ENCODE measurements at places on chromosomes 16 and 17.

DNA sequence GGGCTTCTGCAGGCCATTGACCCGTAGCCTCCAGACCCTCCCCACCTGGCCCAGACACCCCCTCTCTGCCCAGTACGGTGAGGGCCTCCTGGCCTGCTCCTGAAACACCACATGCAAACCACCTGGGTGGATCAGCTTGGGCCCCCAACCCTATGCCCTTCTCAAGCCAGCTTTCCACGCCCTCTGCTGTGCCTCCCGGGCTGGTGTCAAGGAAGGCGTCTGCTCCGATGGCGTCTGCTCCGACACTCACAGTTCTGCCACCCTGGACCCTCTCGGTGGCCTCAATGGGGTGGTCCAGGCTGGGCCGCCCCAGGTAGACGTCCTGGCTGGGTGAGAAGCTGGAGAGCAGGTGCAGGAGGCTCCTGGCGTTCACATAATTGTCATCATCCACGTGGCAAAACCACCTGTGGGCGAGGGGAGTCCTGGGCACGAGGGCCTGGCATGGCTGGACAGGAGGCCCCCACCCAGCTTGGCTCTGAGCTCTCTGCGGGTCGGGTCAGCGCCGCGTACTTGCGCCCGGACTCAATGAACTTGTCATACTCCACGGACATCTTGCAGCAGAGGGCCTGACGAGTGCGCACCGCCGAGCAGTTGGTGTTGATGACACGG is 1.4 kb downstream of the RFNG start:
- DNase-seq, result no peak

GRCh38 chr17:39222151-39222550 is 3.6 kb downstream of the STAC2 start:
- no peak for DNase-seq

GRCh38 chr17:77366206-77366557 is 225.4 kb downstream of the SEC14L1 start:
- DNase-seq, result no peak

- DNase-seq, result no peak
Measured at GRCh38 chr16:27969574-27969973, 93.9 kb downstream of the GSG1L start.

DNA sequence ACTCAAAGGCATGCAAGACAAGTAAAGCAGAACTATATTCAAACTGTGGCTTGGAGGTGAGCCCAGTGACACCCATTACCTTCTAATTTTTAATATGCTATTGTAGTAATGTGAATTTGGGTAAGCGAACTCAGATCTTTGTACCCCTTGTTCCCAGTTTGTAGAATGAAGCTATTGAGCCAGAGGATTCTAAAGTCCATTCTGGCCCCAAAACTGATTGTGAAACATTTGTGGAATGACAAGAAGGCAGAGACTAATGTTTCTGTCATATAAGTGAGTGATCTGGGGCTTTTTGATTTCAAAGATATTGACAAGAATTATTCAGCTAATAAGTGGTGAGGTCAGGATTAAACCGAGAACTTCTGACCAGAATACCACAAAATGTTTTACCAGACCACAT is 283.8 kb upstream of the CA10 start:
- no peak for DNase-seq

- no peak for DNase-seq
Measured at GRCh38 chr16:20969386-20969785, 68.8 kb downstream of the LYRM1 start.

DNA sequence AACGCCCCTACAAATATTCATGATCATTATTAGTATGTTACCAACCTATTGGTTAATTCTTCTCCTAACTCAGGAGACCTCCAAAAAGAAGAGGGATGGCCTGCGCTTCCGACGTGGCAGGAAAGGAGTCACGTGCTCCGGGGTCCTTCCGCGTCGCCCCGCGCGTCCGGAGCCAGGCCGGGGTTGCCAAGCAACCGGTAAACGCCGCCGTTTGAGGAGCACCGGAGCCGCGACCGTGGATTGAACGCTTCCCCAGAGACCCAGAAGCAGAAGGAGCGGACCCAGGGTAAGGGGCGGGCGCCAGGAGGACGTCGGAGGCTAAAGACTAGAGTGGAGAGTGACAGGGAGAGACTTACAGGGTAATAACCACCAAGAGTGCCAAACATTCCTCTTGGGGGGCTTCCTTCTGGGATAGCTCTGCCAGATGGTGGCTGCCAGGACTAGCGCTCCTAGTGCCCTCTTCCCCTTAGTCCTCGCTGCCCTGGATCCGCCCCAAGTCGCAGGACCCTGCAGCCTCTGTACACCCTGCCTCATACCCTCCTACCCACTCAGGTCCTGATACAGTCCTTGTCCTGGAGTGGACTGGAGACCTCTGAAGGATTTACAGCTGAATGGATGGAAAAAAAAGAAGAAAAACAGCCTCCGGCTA is at the start of gene DNAI2:
Gene DNAI2 (plus strand): TSS at position 175 of the 649 bp plus-strand sequence. CDS start 7,584 bp downstream, outside the sequence.
- no peak for DNase-seq

- DNase-seq, result no peak
Measured at GRCh38 chr17:8408371-8408770, 10.7 kb upstream of the RNF222 start.

GRCh38 chr16:62967163-62967562 is 930.9 kb upstream of the CDH8 start:
- DNase-seq, result no peak

DNA sequence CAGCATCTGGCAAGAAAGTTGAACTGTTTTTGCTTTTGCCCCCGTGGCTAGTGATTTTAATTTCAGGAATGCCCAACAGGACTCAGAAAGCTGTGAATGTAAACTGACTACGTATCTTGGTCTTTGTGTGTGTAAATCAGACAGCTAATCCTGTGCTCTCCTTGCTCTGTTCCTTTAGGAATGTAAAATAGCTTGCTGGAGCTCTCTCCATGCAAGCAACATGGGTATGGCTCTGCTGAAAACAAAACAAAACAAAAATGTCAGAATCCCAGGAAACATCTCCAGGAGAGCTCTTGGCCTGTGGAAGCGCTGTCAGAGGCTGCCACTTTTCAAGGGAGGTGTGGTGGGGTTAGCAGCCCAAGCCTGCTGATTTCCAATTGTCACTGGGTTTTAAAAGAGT is 161.8 kb upstream of the NOG start:
- no peak for DNase-seq

DNA sequence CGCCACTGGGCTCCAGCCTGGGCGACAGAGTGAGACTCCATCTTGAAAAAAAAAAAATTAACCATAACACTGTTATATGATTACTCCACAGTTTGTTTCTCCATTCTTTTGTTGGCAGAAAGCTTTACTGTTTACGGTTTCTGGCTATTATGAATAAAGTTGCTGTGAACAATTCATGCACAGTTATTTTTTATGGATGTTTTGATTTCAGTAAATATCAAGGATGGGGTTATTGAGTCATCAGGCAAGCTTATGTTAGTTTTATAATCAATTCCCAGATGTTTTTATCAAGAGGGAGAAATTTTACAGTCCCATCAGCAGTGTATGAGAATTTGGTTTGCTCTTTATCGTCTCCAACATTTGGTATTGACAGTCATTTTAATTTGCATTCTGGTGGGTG is 67.9 kb downstream of the TAOK1 start:
- DNase-seq, result no peak

DNA sequence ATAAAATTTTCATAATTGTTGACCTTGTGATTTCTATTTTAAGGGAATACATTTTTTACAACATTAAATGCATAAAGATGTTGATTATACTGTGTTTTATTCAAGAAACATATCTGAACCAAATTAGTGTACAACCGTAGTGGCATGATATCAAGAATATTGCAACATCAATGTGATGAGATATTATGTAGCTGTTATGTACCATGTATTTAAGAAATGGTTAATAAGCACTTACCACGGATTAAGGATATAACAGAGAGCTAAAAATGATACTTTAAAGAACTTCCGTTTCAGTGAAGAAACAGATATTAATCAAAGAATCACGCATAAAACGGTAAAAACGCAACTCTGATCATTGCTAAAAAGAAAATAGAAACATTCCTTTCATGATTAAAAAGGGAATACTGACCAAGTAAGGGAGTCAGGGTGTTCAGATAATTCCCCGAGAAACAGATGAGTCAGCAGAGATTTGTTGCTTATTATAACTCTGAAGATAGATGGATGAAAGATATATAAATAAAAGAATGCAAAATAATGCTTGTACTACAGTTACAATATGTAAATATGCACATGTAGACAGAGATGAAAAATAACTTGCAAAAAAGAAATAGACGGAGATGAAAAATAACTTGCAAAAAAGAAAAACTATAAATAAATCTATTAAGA is 281.9 kb upstream of the MAF start:
- DNase-seq, result no peak

DNA sequence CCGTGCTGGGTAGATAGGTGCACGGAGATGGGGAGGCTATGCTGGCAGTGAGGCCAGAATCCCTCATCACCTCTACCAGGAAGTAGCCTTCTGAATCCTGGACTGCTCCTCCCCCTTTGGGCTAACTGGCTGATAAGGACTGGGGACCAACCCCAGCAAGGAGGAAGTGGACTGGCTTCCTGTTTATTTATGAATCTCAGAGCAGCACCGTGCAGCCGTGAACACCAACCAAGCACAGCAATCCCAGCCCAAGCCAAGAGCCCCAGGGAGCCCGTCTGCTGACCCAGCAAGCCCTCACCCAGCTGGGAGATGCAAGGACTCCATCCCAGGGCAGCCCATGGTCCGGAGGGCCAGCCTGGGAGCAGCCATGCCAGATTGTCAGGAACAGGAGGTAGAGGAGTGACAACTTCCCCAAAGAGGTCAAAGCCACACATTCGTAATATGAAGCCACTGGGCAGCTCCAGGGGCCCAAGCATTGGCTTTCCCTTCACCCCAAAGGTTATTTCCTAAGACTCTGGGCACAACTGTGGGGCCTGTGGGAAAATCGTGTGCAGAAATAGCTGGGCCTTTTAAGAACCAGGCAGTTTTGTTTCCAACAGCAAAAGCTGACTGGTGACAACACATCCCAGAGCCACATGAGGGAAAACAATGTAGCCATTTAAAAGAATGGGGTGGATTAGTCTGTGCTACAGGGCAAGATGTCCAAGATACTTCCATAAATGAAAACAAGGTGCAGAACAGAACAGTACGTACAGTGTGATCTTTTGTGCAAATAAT is 23.9 kb downstream of the PHB1 start:
- no peak for DNase-seq

DNA sequence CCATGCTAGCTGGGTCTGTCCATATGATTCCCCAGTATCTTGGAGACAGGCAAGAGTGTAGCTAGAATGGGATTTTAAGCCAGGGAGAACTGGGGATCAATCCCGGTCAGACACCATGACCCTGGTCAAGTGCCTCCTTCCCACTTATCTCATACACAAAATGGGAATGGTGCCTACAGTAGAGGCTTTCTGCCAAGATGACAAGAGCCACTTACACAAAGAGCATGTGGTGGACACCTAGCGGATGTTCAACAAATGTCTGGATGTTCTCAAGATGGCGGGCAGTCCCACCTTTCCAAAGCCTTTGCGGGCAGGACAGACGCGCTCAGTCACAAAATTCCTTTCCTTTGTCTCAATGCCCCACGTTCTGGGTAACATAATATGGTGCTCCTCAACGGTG is 57.3 kb downstream of the MAF start:
- DNase-seq, result no peak

DNA sequence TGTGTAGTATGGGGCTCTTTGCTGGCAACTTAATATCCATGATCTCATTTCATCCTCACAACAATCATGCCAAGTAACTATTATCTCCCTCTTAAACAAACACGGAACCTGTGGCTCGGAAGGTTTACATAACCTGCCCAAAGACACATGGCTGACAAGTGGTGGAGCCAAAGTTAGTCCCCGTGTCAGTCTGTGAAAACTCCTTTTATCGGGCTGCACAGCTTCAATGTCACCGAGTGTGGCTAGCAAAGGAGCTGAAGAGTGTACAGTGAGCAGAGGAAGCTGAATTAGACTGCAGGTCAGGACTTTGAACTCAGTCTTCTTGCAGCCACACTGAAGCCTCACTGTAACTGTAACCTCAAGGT is 80.3 kb downstream of the PARN start:
- no peak for DNase-seq

GRCh38 chr16:30609002-30609925 is 925 bp downstream of the ZNF689 start:
- DNase-seq, result peak; percentile 14

DNA sequence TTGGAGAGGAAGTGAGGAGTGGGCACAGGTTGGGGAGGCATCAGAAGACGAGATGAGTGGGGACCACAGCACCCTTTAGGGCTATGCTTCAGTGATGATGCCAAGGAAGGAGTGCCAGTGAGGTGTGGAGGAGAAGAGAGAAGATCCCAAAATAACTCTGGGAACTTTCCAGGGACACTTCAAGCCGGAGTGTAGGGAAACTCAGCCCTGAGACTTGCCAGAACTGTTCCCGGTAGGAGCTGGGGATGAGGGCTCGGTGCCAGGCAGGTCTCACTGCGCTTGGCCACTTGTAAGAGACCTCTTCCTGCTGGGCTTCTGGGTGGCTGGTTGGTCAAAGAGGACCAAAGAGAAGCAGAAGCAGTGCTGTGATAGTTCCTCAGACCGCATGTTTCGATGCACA is 63.6 kb downstream of the SHISA6 start:
- no peak for DNase-seq

GRCh38 chr17:81991684-81992305 is 14.4 kb downstream of the ASPSCR1 start:
- no peak for DNase-seq

DNA sequence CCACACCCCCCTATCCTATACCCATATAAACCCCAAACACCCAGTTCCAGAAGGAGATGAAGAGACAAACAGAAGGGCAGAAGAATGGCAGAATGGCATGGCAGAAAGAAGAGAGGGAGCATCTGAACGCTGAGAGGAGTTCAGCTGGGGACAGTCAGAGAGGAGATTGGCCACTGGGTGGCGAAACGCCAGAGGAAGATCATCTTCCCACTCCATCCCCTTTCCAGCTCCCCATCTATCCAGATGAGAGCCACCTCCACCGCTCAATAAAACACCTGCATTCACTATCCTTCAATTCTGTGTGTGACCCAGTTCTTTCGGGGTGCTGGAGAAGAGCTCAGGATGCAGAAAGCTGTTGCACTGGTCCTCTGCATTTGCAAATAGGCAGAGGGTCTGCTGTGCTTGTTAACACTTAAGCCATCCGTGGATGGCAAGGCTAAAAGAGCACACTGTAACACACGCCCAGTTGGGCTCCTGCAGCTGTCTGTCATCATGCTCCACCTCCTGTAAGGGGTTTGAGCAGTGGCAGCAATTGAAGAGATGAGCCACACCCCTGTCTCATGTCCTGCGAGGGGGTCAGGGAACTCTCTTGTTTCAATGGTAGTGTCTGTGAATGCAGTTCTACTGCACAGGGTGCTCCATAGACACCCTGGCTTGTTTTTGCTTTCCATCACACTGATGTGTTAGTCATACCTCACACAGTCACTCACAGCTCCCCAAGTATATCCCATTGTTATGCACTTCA is 1034.8 kb upstream of the RBFOX1 start:
- no peak for DNase-seq

DNA sequence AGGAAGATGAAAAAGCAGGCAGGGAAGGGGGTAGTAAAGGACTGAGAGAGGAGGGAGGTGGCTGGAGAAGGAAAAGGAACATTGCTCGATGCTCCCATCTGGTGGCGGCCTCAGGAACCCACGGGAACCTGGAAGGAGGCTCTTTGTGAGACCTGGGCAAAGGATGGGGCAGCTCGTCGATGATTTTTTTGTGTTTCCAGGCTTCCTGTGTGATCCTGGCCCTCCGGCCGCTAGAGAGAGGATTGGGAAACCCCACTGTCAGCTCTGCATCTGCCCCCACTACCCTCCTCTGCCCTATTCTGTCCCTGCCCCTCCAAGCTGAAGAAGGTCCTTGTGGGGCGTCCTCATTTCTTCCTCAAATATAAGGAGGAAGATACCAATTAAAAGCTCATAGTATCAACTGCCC is 6.6 kb downstream of the WFIKKN2 start:
- peak; percentile 45 for DNase-seq
